ENCODE measurements at places on chromosomes 3 and 15. TPM values are rescaled to one million over a fixed set of nuclear protein-coding genes. Genes with fewer than 3 reads are reported as not detected.

- peak; percentile 60 for DNase-seq
These were observed 65.9 kb downstream of the CPN2 start for GRCh38 chr3:194285024-194285849.

CD96 gene
- polyA plus RNA-seq: 0.25 TPM

GRCh38 chr3:190642016-190642415 lies 128.1 kb downstream of the IL1RAP start:
- DNase-seq: no peak

DNA sequence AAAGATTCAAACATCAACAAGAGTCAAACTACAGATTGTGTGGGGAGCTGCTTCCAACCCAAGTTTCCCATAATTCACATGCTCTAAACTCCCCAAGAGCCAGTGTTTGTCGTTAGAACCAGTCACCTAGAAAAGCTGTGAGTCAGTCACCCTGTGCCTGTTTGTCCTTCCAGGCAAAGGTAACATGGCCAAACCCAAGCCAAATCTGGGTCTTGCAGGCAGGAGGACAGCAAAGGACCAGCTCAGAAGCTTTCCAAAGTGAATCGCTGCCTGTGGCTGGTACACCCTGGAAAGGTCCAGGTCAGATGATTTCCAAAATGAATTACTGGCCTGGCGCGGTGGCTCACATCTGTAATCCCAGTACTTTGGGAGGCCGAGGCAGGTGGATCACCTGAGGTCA lies 251.5 kb downstream of the FAM43A start:
- DNase-seq: no peak

SAXO2 gene
- 3.1 TPM for polyA plus RNA-seq

DNA sequence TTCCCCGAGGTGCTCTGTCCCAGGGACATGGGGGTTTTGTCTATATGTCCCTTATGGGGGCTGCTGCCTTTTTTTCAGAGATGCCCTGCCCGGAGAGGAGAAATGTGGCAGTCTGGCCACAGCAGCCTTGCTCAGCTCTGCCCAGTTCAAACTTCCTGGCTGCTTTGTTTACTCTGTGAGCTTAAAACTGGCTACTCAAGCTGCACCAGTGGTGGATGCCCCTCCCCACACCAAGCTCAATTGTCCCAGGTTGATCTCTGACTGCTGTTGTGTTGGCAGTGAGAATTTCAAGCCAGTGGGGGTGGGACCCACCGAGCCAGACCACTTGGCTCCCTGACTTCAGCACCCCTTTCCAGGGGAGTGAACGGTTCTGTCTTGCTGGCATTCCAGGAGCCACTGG lies 188.9 kb downstream of the STXBP5L start:
- no peak for DNase-seq

GRCh38 chr3:111781561-111782446 lies 77.3 kb upstream of the PHLDB2 start:
- no peak for DNase-seq

- peak; percentile 90 for DNase-seq
These were observed 3.1 kb upstream of the CDV3 start for GRCh38 chr3:133570139-133570936.

IQCH gene
- 0.85 TPM for polyA plus RNA-seq

STRC gene
- 0.19 TPM for polyA plus RNA-seq

SLC15A2 gene
- polyA plus RNA-seq: 30.5 TPM

DNA sequence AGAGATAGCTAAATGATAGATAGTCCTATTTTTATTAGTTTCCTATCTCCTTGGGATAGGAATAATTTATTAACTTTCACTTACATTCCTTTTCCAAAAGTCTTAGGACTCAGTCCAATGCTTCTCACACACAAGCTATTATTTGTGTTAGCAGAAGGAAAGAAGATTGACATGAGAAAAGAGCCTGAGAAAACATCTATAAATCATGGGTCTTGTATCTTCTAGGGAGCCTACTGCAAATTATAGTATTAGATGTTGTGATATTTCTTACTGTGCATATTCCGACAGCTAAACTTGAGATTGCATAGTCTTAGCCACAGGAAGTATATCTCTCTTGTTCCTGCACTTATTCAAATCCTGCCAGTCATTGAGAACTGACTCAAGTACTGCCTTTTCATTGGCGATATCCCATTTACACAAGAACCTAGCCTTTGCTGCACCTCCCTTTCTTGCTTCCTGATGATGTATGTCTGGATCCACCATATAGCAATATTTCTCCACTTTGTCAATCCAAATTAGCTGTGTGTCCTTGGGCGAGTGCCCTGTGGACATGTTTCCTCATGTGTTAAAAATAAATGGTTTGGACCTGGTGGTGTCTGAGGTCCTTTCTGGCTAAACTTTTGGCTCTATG lies 245.1 kb upstream of the LMCD1 start:
- peak; percentile 48 for DNase-seq

DNA sequence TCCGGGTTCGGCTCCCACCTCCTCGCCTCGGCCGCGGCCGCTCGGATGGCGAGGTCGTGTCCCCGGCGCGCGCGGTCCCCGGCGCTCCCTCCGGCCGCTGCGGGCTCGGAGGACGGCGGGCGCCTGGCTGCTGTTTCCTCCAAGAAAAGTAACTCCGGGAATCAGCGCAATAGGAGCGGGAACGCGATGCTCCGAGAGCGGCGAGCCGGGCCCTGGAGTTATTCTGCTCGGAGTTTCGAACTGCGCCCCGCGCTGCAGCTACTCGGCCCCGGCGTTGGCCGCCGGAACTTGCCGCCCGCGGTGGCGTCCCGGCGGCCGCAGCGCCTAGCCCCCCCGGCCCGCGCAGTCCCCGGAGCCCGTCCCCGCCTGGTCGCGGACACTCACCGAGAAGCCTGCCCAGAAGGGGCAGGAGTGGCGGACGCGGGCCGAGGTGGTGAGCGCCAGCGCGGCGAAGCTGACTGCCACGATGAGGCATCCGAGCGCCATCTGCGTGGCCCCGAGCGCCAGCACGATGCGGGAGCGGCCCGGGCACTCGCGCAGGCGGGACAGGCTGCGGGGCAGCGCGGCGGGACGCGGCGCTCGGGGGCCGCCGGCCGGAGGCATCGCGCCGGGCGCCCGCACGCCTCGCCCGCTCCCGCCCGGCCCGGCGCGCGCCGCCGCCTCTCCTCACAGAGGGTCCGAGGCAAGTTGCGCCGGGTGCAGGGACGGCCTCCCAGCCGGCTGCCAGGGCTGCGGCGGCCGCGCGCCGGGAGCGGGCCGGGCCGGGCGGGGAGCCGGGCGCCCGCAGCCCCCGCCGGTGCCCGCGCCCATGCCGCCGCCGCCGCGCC lies 251.9 kb downstream of the TJP1 start:
- peak; percentile 19 for DNase-seq

CCDC39 gene
- polyA plus RNA-seq: 2.3 TPM

CCDC80 gene
- 40.3 TPM for polyA plus RNA-seq

- no peak for DNase-seq
These were observed 32.2 kb upstream of the KLHL25 start for GRCh38 chr15:85826756-85827515.

ADPRH gene
- 7.6 TPM for polyA plus RNA-seq

- peak; percentile 43 for DNase-seq
These were observed 45.2 kb downstream of the ZNF385D start for GRCh38 chr3:21705769-21706168.

DNA sequence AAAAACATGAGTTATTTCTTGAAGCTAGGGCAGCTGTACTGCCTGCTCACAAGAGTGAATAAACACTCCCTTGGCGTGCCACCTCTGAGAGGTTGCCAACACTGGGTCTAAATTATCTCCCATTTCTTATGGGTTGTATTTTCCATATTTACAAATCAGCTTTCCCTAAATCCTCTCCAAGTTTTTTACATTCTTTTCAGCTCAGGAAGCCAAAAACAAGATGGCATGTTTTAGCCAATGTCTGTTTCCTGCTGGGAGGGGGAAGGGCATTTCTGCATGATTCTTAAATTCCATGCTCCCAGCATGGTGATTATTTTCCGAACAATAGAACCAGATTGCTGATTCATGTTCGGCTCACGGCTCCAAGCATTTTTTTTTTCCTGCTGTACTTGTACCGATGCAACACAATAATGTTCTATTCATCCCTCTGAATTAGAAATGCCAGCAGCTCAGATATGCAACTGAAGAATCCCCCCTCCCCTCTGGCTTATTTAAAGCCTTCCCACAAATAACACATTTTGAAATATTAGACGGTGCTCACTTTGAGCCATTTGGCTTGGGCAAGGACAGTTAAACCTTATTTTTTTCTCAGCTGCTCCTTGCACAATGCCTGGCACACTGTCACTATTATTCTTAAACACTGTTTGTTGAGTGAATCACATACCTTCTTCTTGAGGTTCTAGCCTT lies 252.5 kb downstream of the THRB start:
- DNase-seq: peak; percentile 85

POTEB3 gene
- polyA plus RNA-seq: not detected

DNA sequence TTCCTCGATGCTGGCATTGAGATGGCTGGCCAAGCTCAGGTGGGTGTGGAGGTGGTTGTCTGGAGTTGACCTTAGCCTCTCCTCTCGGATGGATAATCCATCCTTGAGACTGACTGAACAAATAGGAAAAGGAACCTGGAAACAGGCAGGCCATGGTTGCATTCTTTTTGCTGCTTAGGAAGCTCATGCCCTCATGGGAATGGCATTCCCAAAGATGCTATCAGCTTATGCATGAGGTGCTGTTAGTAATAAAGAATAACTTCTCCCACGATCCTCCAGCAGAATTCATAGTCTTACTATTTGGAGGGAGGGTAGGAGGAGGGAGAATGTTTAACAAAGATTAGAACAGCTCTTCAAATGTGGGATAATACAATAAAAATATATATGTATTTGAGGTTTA lies 303.0 kb upstream of the TPM1 start:
- DNase-seq: no peak

RTP3 gene
- not detected for polyA plus RNA-seq

EHHADH gene
- polyA plus RNA-seq: 2.7 TPM

DNA sequence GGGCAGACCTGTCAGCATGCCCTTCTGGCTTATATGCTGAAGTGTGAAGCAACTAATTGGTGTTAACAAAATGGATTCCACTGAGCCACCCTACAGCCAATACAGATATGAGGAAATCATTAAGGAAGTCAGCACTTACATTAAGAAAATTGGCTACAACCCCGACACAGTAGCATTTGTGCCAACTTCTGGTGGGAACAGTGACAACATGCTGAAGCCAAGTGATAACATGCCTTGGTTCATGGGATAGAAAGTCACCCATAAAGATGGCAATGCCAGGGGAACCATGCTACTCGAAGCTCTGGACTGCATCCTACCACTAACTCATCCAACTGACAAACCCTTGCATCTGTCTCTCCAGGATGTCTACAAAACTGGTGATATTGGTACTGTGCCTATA lies 9.4 kb downstream of the PIK3CB start:
- no peak for DNase-seq

DNA sequence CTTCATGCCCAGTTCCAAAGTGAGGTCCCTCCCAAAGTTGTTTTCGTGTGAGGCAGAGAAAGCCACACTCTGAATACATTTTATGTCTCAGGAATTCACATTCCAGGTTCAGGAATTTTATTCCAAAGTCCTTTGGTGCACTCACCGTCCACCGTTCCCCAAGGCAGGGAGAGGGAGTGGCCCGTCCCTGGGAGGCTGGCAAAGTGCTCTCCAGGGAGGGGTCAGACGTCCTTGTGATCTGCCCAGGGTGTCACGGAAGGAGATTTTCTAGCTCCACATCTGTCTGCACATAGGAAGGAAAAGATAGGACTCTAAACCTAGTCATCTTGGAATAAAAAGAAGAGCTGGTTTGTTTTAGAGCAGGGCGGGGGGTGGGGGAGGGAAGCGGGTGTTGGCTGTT lies 47.9 kb downstream of the KLF13 start:
- no peak for DNase-seq

- no peak for DNase-seq
These were observed 28.0 kb downstream of the LRRC28 start for GRCh38 chr15:99279290-99279689.

DNA sequence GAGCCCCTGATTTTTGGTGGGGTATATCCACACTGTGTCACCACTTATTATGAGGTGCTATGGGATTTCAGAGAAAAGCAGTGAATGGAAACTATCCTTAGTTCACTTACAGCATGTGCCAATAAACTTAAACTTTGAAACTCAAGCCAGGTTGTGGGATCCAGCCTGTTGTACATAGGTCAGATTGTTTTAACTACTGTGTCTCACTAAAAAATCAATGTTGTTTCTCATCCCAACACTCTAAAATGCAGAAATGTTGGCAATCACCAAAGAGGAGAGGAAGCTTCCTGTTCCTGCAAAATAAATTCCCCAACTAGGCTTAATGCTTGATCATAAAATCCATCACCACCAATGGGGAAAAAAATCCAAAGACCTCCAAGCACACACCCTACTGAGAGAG lies 173.7 kb upstream of the ONECUT1 start:
- no peak for DNase-seq

CDC25A gene
- 5.1 TPM for polyA plus RNA-seq

All from muscle of leg (tissue), 16 donors.